ENCODE measurements at places on chromosomes 7 and 10.

GRCh38 chr7:92754919-92755581 lies 81.3 kb downstream of the CDK6 start:
- DNase-seq: no peak

- no peak for DNase-seq
Observed at GRCh38 chr10:48289501-48290238, 15.2 kb upstream of the FRMPD2 start.

- DNase-seq: no peak
Observed at GRCh38 chr7:116443101-116443523, 56.4 kb upstream of the CAV2 start.

- no peak for DNase-seq
Observed at GRCh38 chr7:132133501-132133900, 442.8 kb downstream of the PLXNA4 start.

- DNase-seq: no peak
Observed at GRCh38 chr10:82660205-82660604, 785.2 kb downstream of the NRG3 start.

DNA sequence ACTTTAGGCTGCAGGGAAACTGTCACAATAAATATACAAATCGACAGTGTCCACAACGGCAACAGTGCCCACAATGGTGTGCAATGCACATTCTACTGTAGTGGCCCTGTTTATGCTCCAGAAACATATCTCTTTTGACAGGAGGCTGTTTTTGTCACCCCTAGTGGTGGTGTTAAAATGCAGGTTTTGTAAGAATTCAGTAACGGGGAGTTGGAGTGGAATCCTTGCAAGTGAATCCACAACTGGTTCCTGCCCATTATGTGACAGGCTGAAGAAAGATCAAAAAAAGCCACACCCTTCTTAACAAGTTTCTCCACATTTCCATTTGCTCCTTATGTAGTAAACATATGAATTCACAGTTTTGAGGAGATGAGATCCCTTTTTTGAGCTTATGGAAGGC lies 58.5 kb downstream of the BEND7 start:
- no peak for DNase-seq

DNA sequence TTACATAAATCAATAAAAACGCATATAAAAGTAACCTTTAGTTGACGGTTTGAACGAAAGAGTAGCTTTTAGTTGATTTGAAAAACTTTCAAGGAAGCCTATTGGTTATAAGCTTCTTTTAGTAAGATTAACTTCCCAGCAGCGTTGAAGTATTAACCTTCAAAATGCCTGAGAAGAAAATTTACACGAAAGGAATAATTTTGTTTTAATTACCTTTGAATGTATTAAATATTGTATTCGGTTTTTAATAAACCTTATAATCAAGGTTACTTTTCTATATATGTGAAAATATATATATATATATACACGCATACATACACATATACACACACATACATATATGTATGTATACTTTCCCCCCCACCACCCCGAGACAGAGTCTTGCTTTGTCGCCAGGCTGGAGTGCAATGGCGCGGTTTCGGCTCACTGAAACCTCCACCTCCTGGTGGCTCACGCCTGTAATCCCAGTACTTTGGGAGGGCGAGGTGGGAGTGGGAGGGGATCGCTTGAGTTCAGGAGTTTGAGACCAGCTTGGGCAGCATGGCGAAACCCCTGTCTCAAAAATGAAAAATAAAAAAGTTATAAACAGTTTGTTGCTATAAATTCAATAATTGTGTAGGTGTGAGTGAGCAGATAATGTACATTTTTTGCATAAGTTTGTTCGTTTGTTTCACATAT lies 57.6 kb upstream of the EZH2 start:
- peak; percentile 58 for DNase-seq

All from bone marrow (tissue), 2 donors.